ENCODE measurements at places on chromosomes 5 and 9.

DNA sequence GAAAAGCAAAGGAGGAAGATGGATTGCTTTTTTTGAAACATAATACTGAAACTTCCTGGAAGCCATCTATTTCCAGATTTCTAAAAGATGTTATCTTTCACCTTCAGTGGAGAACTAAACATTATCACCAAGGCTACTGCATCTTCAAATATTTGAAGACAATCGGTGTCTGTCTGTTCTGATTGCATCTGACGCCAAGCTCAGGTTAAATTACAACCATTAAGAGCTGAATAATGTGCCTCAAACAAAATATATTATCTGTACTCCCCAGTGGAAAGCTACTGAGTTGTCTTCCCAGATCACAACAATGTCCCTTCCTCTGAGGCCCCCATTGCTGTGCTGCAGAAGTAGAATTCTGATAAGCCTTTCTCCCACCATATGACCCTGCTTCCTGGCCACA, 342.3 kb downstream of the PLK2 start:
- no peak for DNase-seq

DNA sequence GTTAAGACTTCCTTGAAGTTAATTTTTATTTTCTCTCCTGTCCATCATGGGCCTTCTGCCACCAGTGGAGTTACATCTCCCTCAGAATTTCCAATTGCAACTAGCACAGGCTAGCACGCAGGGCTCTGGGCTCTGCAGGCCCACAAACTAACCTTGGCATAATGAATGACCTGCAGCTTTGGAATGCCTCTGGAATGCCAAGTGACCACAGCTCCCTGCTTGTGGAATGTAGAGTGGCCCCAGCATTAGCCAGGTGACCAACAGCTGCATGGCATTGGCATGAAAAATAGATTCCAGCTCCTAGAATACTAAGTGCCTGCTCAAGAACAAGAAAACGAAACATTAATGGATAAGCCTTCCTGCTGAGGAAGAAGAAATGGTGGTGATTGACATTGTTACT, 726.1 kb downstream of the BRINP1 start:
- DNase-seq: peak; percentile 65

DNA sequence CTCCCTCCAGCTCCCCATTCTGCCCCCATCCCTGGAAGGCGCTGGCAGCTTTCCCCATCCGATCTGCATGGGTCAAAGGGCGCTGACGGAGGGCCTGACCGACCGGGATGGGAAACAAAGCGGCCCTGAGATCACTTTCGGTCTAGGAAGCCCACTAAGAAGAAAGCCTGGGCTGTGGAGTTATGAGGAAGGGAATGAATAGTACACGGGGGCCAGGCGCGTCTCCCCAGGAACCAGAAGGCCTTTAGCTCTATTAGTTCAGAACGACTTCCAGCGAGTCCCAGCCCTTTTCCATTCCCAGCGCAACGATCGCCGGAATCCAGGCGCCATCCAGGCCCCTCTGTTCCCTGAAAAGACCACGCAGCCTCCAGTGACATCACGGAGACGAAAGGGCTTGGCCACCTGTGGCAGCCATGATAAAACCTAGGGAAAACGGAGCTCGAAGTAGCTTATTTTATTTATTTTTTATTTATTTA, 70.1 kb upstream of the CCDC180 start:
- DNase-seq: no peak

DNA sequence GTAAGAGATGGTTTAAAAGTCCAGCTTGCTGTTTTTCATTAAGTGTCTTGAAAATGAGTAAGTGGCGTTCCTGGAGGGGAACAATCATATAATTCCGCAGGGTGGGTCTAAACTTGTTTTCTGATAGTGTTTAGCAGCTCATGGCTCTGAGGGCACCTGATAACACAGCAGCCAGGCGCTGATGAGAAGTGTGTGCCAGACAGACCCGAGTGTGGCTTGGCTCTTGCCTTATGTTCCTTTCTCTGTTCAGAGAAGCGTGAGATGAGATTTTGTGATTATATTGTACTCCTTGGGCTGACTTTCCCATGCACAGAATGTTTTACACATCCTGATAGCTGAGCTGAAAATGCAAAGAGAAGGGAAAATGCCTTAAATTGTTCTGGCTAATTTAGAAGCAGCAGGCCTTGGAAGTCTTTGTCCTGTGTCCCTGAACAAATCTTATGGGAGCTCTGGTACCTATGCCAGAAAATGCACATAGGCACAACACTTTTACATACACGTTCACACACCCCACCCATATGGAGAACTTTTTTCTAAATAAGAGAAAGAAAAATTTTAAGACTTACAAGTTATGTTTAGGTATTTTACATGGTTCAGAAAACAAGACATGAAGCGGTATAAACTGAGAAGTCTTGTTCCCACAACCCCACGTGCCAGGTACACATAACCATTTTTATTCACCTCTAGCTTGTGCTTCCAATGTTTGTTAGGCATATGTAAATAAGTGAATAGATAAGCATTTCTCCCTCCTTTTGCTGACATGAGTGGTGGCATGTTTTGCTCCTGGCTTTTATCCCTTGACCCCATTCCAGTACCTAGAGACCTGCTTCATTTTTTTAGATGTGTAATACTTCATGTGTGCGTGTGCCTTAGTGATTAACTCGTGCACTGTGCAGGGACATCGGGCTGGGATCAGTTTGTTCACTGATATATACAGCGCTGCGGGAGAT, 152.2 kb upstream of the OTULINL start:
- DNase-seq: no peak

- DNase-seq: no peak
These were observed 397.1 kb downstream of the DMAC1 start for GRCh38 chr9:7402334-7403027.

- DNase-seq: peak; percentile 91
These were observed 111.1 kb downstream of the VAV2 start for GRCh38 chr9:133880851-133881661.

- DNase-seq: no peak
These were observed 297 bp downstream of the LCN8 start for GRCh38 chr9:136757751-136758140.

DNA sequence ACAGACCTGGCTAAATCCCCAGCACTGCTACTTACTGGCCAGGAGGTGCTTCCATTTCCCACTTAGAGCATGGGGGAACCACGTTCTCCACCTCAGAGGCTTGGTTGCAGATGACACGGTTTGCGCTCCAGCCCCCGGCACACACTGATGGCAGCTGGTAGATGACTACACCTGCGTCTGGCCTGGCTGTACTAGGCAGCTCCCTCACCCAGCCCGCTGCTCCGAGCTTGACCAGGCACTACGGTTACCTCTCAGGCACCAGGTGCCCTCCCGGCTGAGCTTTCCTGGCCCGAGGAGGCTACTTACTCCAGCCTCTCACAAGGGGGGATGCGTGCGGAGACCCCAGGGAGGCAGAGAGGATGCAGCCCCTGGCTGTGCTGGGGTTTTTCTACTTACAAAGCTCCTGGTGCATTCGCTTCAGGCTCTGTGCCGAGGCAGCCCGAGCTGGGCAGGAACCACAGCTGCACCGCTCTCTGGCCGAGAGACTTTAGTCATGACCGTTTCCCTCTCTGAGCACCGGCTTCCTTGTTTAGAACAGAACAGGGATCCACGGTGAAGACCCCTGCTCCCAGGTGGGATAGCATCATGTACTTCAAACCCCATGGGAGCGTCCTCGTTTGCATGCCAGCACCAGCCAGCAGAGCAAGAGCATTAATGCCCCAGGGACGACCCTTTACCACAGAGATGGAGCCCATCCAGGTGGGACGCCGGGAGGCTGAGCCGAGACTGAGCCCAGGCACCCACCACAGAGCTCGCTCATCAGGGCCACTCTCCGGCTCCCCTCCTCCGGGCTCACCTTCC, 7.6 kb upstream of the GBGT1 start:
- DNase-seq: no peak

DNA sequence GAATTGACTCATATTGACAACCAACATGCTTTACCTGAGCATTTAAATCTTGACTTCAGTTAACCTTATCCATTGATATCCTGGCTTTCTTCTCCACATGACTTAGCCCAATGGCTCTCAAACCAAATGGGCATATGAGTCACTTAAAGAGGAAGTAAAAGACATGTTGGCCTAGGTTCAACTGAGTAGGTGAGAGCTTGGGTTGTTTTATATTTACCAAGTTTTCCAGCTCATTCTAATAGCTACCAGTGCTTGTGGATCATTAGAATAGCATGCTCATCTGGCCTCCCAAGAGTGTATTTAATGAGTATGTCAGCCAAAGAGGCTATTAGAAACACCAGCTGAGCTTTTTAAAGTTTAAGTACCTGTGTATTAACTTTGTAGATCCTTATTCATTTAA, 1049.0 kb downstream of the PTPRD start:
- peak; percentile 1 for DNase-seq

DNA sequence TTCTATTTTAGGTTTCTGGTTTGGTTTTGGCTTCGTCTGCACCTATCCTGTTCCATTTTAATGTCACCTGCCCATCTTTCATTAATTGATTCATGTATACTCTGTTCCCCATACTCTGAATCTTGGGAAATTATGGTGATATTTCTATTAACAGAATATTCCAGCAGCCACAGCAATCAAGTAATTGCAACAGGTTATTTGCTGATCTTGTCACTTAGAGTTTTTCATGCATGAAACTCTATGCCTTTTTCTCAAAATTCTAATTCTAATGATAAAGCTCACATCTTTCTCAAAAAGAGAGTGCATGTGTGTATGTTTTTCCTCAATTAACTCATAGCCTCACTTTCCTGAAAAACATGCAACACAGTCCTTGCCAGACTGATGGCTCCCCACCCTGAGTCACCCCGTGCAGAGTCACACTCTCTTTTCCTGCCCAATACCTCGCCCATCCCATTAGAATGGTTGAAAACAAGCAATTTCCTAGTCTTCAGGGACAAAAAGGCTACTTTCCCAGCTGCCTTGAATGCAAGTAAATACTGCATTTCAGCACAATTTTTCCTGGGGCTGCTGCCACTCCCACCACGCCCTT, 15.6 kb downstream of the GFRA3 start:
- DNase-seq: peak; percentile 19

DNA sequence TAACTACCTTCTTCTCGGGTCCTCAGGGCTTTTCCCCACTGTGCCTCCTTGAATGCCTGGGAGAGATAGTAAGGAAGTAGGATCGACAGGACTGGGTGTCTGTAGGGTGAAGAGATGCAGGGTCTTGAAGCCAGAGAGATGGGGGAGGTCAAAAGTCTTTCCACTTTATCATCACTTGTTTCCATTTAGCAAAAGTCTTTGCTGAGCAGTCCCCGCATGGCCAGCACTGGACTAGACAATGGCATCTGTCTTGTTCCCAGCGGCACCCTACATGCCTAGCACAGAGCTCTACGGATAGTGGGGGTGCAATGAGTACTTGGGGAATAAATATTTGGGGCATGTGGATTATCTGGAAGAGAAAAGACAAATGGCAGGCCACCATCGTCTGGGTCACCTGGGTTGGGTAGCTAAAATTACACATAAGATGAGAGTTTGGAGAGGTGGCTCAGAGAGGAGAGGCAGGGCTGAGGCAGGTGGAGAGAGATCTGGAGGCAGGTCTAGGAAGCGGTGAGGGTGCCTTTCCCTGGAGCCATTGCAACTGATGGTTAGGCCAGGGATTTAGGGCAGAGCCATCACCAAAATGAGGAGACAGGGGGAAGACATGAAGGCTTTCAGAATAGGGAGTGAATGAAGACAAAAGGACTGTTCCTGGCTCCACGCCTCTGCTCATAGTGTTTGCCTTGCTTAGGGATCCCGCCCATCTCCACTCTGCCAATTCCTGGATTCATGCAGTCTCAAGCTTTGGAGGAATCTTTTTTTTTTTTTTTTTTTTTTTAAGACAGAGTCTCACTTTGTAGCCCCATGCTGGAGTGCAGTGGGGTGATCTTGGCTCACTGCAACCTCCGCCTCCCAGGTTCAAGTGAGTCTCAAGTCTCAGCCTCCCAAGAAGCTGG, 250.8 kb upstream of the KLF4 start:
- DNase-seq: no peak

DNA sequence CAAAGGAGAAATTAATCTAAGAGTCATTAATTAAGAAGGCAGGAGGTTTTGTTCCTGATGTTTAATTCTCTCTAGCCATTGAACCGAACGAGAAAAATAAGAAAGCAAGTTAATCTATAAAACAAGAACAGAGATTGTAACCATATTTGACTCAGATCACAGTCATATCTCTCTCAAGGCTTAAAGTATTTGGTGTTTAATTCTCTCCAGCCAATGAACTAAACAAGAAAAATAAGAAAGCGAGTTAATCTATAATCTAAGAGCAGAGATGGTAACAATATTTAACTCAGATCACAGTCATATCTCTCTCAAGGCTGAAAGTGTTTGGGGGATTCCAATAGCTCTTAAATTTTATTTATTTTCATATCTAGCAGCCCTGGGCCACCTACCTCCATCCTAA, 74.4 kb upstream of the SHISAL2B start:
- no peak for DNase-seq

DNA sequence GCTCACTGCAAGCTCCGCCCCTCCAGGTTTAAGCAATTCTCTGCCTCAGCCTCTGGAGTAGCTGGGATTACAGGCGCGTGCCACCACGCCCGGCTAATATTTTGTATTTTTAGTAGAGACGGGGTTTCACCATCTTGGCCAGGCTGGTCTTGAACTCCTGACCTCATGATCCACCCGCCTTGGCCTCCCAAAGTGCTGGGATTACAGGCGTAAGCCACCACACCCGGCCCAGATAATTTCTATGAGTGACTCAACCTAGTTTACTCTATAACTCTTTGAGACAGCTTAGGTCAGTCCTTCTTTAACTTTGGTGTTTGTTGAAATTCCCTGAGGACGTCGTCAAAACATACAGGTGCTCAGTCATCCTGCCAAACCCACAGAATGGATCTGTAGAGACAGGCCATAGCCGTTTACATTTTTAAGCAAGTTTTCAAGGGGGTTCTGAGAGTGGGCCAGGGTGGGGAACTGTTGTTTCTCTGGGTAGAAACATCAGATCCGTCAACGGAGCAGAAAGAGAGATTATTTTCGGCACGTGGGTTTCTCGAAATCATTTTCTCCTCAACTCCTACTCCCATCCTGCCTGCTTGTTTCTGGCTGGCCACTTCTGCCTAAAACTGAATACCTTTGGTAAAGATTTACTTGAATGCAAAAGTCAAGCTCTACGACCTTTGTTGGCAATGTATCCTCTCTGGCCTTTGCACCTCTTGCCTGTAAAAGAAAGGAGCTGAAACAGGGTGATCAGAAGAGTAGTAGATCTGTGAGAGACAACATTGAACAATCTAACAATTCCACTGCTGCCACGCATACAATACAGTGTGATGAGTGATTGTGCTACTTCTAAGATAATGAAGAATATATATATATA, 6.0 kb upstream of the BOD1 start:
- DNase-seq: peak; percentile 30

Measured in epithelial cell of esophagus (primary cell).